ENCODE measurements at places on chromosomes 11 and 22.

GRCh38 chr22:47180796-47181195 lies 418.3 kb downstream of the TBC1D22A start:
- no peak for DNase-seq

DNA sequence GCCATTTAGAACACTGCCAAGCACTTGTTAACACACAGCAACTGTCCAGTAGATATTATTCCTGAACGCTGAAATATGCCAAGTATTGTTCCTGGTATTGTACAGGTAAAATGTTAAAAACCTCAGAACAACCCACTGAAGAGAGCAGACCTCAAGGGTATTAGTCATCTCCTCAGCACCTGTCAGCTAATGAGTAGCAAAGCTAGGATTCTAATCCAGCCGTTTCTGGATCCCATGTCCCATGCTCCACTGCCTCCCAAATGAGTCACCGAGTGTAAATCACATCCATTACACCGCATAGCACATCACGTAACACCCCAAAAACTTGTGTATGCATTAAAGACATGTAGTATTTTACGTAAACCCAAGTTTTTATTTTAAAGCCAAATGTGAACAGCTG lies 705.4 kb upstream of the TENM4 start:
- DNase-seq, result no peak

DNA sequence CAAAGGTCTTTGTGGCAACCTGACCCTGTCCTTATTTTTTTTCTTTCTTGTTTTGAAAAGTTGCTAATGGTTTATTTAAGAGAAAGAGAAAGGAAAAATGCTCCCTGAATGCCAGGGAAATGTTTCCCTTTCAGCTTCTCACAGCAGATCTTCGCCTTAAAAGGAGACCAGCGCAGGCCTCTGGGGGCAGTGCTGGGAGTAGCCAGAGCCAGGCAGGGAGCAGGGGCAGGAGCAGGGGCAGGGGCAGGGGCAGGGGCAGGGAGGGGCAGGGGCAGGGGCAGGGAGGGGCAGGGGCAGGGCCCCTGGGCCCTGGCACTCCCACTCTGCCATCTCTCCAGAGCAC lies 5.1 kb downstream of the MOB2 start:
- no peak for DNase-seq

- DNase-seq, result no peak
Observed at GRCh38 chr11:67483831-67484665, 1.2 kb downstream of the AIP start.

DNA sequence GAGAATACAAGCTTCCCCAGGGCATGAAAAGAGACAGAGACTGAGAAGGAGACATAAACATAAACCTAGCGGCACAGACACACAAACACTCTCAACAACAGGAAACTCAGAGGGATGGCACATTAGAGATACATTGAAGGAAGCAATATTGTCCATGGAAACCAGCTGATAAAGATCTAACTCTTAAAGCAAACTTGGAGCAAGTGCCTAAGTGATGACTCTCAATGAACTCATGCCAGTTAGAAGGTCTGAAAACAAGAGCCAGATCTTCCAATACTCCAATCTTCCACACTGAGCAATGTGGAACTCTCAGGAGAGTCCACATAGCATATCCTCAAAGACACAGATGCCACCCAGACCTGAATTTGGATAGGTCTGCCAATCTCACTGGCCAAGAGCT lies 168.8 kb upstream of the ISX start:
- no peak for DNase-seq

- no peak for DNase-seq
Observed at GRCh38 chr11:69215216-69215615, 59.5 kb downstream of the SMIM38 start.

GRCh38 chr22:38412435-38413084 lies 42.4 kb downstream of the KCNJ4 start:
- peak; percentile 62 for DNase-seq

DNA sequence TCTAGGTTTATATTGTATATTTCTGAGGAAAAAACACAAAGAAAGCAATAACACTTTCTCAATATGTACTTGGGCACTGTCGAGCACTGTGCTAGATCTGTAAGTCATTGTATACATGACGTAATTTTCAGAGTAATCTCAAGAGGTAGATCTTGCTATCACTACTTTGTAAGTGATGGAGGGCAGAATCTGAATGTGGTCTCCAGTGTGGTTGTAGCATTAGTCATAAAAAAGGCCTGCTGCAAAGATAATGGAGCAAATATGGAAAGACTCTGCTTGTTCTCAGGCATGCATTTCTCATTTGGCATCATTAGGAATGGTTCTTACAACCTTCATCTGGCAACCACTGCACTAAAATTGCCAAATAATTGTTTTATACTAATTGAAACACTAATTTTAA lies 419.8 kb upstream of the CCDC179 start:
- DNase-seq, result no peak
